Sciatic nerve (tissue), 2 donors: ENCODE measurements at places on chromosomes 1 and 21.

- no peak for DNase-seq
Measured at GRCh38 chr1:157833145-157833544, 8.5 kb downstream of the CD5L start.

DNA sequence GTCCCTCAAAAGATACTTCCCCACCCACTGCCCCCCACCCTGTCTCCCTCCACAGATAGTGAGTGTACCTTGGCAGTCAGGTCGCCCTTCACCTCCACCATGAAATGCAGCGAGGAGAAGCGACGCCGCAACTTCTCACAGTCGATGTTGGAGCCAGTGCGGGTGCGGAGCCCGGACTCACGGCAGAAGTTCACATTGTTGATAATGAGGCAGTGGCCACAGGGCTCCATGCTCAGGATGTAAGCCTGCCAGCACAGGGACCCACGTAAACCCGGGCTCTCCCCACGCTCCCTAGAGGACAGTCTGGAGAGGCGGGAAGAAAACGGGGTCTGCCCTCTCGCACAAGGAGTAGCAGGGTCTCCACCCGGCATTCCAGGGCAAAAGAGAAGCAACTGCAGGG, 17.2 kb downstream of the CASP9 start:
- DNase-seq: no peak

DNA sequence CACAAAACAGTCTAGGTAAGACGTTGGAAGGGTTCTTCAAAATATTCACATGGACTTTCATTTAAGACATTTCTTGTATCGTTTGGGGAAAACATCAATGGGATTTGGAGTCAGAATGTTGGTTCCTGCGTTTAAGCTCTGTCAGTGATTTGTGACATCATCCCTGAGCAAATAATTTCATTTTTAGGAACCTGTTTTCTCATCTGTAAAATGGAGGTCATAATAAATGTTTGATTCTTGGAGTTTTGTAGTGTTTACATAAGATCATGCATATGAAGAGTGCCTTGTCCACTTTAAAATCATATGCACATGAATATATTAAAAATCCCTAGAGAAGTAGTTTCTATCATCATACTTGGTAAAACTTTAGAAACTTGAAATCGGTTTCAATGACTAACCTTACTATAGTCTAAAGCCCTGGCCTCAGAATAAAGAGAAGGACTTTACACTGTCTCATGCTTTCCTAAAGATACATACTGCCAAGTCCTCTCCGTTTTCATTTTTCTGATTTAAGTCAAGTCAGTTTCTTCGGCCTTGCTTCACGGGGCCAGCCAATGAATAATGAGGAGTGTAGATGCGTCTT, 178.4 kb downstream of the ADSS2 start:
- no peak for DNase-seq

GRCh38 chr1:48693180-48693579, 83.5 kb downstream of the BEND5 start:
- no peak for DNase-seq

- DNase-seq: no peak
Measured at GRCh38 chr1:58891347-58891746, 107.5 kb upstream of the JUN start.

DNA sequence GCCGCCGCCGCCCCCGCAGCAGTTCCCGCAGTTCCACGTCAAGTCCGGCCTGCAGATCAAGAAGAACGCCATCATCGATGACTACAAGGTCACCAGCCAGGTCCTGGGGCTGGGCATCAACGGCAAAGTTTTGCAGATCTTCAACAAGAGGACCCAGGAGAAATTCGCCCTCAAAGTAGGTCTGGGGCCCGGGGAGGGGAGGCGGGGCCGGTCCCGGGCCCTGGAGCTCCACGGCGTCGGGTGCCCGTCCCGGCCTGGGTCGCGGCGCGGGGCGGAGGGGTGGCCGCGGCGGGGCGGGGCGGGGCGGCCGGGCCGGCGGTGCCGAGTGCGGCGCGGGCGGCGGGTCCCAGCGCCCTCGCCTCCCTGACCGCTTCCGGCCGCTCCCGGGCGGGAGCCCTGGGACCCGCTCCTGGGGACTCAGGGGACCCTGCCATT, 646 bp downstream of the MAPKAPK2 start:
- DNase-seq: peak; percentile 72

- no peak for DNase-seq
Measured at GRCh38 chr1:114062477-114063099, 83.3 kb downstream of the OLFML3 start.

- DNase-seq: peak; percentile 67
Measured at GRCh38 chr1:9900142-9901043, 9.7 kb downstream of the CTNNBIP1 start.

- DNase-seq: no peak
Measured at GRCh38 chr1:63935553-63935952, 161.7 kb downstream of the ROR1 start.

DNA sequence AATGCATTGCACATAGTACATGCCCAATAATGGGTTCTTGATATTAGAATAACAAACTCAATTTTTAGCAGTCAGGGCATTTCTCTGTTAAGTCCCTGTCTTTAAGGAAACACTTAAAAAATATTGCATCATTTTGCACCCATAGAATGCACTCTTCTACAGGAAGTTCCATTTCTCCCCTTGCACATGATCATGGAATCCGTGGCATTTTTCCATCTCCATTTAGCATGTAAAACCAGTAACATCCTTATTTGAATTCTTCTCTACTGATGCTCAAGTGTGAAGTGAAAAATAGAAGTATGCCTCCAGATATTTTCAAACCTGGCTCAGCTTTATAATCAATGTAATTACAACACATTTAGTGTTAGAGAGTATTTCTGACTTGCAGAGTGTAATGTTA, 192.8 kb downstream of the RWDD3 start:
- DNase-seq: no peak

- no peak for DNase-seq
Measured at GRCh38 chr1:100891380-100891779, 3.3 kb downstream of the EXTL2 start.

DNA sequence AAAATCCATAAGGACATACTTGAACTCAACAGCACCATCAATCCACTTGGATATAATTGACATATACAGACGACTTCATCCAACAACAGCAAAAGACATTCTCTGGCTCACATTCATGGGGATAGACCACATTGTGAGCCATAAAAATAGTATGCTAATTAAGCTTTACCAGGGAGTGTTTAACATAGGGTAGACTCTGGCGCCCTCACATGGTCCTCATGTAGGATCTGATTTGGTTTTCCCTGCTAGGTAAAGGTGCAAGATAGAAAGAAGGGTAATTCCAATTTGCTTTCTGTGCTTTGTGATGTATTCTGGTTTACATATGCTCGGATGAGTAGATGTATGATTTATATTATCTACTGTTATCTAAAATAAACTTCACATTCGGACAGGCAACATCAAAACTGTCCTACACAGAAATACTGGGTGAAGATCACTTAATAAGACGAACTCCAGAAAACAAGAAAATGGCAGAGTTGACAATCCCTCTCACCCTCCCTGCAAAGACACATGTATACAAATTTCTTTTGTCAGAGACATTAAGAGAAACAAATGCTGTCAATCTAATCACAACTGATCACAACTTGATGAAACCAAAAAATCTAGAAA, 27.7 kb downstream of the CR1L start:
- DNase-seq: no peak

DNA sequence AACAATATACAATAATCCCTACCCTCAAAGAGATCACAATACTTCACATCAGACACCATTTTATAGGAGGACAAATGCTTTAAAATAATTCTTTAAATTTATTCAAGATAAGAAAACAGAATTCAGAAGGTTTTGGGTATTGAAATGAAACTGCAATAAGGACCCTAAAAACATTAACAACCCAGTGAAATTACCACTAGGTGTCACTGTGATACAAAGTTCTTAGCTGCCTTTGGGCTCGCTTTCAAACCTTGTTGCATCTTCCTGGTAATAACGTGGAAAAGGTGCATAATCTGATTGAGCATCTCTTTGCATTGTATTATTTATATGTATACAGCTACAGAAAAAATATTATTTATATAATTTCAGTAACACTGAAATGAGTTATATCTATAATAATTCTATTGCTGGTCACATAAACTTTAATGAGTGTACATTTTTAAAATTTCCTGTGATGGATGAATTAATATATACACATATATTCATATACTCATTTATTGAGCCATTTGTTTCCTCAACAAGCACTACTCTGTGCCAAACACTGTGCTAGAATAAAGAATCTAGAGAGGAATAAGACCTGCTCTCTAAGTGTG, 185.2 kb downstream of the FAF1 start:
- DNase-seq: no peak

GRCh38 chr21:31326522-31327242, 17.4 kb downstream of the TIAM1 start:
- DNase-seq: no peak

DNA sequence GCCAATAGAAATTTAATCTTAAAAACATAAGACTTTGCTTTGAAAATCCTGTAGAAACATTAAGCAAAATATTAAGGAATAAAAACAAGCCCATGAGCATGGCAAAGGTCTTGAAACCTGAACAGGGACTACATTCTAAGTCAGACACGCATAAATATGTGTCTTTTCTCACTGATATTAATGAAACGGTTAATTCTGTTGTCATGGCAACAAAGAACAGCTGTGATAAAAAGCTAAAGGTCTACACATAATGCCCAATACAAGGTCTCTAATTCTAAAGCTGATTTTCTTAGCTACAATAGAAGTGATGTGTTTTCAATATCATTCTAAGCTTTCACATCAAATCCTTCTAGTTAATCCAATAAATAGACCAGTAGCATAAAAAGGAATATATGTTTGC, 331.7 kb downstream of the PTBP2 start:
- DNase-seq: no peak

DNA sequence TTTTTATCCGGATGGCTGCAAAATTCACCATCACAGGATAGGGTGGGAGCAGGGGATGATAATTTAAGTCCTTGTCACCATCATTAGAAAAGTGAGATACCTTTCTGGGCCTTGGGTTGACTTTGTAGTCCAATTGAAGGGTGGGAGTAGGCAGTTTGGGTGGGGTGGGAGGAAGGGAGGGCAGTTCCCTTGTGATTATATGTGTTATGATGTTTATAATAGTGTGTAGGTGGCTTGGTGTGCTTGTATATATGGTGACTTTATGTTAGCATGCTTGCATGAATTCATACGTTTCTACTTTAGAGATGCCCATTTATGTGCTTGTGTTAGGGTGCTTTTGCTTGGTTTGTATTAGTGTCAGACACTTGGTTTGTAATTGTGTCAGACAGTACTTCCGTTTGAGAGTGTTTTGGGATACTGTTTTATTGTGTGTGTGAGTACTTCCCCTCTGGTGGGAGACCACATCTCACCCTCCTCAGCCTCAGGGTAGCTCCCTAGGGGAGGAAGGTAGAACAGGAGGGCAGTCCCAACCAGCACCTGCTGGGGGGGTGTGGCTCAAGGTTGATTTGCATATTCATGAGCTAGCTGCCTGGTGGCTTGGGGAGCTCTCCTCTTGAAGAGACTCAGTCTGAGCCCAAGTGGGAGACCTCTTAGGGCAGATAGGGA, 6.3 kb upstream of the POU3F1 start:
- no peak for DNase-seq

GRCh38 chr1:105172788-105173187, 1423.1 kb downstream of the AMY1C start:
- no peak for DNase-seq

- DNase-seq: no peak
Measured at GRCh38 chr1:173863224-173864161, 4.3 kb downstream of the GAS5 start.

DNA sequence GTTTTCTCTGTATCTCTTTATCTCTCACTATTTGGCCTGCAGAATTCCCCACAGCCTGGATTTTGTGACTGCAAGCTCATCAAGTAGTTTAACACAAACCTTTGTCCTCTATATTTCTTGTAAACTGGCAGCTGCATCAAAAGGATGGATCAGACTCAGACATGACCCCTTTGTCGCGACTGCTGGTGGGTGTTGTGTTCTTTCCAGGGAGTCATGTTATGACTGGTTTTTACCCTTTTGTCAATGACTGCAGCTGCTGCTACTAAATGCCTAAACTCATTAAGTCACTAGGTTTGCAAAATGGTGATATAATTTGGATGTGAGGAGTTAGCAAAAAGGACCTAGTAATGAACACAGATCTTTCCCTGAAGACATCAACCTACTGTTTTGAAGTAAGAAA, 10.2 kb upstream of the TOMM20 start:
- DNase-seq: no peak

GRCh38 chr1:111660204-111661150, 40.9 kb downstream of the RAP1A start:
- no peak for DNase-seq

- no peak for DNase-seq
Measured at GRCh38 chr1:170676628-170677027, 12.7 kb downstream of the PRRX1 start.

GRCh38 chr1:37875833-37876232, 16.4 kb upstream of the MTF1 start:
- no peak for DNase-seq

- no peak for DNase-seq
Measured at GRCh38 chr1:85047144-85047471, 1.2 kb downstream of the MCOLN3 start.

DNA sequence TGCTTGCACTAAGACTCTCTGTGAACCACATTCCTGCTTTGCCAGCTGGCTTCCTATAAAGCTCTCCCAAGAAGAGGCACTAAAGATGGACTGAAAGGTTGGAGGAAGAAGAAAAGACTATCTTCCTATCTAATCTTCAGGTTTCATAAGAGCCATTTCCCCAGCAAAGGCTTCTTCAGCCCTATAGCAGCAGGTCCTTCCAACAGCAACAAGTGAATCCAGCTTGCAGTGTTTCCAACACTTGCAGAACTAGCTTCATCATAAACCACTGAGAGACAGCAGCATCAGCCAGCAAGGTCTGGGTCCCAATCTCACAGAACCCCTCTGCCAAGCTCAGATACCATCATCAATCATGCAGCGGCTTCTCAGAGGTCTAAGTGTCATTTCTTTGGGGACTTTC, 28.1 kb downstream of the FOXJ3 start:
- DNase-seq: no peak

GRCh38 chr1:112172294-112172882, 182.9 kb upstream of the KCND3 start:
- peak; percentile 62 for DNase-seq

- DNase-seq: no peak
Measured at GRCh38 chr1:38833146-38833545, 26.4 kb downstream of the RRAGC start.

DNA sequence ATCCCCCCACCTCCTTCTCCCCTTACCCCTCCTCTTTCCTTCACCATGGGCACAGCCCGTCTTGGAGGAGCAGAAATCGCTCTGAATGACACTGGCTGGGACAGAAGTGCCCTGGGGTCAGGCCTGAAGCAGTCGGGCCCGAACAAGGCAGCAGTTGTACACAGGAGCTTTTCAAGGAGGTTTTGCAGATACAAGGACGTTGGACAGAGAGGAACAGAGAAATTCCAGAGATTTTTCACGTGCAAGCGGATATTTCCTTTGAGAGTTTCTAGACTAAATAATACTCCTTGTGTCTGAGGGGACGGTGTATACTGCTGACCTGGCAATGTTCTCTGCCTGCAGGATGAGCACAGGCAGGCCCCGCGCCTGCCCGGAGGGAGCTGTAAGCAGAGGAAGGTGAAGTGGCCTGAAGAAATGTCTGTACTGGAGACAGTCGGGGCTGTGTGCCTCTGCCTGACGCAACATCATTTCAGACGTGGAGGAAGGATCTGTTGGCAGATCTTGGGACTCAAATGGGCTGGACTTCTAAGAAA, 95.3 kb upstream of the SLC25A33 start:
- no peak for DNase-seq
